NCI-H2227 treated with DMSO at 0.1 percent for 48 hours (cell line): ENCODE measurements at places on chromosomes 1 and 21.

- no peak for DNase-seq
Observed at GRCh38 chr1:168823988-168824387, 95.0 kb upstream of the DPT start.

GRCh38 chr1:228961511-228961910 lies 226.2 kb downstream of the RHOU start:
- no peak for DNase-seq

DNA sequence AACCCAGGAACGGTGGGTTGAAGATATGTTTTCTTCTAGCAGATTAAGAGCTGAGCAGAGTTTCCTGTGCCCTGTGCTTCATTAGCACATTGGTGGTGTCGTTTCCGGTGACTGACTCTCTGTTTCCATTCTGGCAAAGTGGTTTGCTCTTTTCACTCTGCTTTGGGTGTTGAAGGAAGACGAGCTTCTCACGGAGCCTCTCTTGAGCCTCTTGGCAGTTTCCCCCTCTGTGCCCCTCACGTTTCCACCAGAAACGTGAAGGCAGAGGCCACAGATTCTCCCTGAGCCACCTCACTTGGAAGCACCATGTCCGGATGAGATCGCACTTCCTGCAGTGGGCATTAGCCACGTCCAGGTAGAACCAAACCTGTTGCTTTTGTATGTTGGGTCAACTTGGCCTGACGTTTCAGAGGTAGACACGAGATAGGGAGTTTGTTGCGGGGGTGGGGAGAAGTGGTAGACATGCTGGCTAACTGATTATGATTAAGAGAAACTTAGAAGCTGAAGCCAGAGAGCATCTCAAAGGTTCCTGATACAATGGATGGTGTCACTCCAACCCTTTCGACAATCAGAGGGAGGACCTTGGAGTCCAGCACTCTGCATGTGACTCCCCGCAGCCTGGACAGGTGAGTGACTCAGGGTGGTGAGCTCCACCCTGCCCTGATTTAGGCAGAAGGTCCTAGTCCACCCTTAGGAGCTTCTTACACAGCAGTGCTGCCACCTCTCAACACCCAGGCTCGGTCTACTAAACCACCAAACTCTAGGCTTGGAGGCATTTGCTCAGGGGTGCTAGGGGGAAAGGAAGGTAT lies at the start of gene LAX1:
LAX1 (plus strand) TSS at position 155 of the 809 bp plus-strand sequence; CDS start at position 538, 383 bp downstream.
- DNase-seq, result no peak

- DNase-seq, result no peak
Observed at GRCh38 chr1:25718732-25719131, 81.3 kb upstream of the SELENON start.

DNA sequence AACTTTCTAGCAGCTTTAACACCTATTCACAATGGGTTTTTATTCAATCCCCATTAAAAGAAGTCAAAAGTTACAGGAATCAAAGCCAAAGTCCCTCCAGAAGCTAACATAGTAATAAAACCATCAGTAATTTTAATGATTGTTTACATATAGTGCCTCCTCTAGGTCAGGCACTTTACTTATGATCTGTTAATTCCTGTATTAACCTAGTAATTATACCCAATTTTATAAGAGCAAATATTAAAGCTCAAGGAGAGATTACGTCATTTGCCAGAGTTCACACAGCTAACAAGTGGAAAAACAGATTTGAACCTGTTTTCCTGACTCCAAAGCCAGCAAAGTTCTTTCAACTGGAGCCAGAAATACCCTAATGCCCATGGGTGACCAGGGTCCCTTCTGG lies 112.9 kb upstream of the F3 start:
- DNase-seq, result no peak

GRCh38 chr1:28045777-28046176 lies 42.6 kb downstream of the EYA3 start:
- no peak for DNase-seq

DNA sequence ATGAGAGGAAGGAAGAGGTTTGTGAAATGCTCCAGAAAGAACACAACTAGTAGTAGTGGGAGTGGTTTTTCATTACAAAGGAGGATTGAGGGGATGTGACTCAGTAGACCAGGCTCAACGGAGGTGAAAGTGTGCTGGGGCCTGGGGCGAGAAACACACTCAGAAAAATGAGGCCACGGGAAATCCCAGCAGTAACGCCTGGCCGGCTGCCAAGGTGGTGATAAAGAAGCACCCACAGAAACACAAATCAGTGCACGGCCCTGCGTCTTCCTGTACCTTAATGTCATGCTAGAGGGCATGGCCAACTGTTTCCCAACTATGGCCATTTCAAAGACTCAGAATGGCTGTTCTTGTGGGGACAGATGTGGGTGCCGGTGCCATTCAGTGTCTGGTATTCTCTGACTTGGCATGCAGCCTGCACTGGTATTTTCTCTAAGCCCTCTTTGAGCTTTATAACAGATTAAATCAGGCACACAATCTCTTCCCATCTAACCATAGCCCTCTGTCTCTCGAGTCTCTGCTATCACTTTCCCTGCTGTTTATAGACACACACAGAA lies 38.2 kb downstream of the URB2 start:
- no peak for DNase-seq
